SJSA1 (cell line): ENCODE measurements at places on chromosomes 1 and 21. TPM values are rescaled to one million over a fixed set of nuclear protein-coding genes. Genes with fewer than 3 reads are reported as not detected.

DNA sequence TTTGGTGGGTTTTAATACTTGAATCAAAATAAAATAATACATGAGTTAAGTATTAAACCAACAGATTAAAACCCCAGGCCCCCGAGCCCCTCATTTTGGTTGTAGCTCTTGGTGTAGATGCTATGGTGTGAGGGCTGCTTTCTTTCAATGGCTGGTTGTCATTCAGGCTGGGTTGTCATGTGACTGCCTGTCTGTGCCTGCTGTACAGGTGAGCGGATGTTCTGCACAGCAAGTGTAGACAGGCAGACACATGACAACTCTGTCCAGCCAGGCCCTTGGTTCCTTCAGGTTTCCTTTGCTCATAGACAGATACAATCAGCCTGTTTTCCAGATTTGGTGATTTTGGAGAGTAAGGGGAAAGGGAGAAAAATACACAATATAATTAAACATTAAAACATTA, 281.9 kb upstream of the C1orf105 start:
- no peak for DNase-seq

GRCh38 chr1:156858959-156859522, at the start of gene INSRR:
Gene INSRR, minus strand, starts transcription at chr1:156859117. Its CDS starts 496 bp downstream, at chr1:156858621.
- no peak for DNase-seq

GRCh38 chr1:20840731-20841130, 53.6 kb upstream of the HP1BP3 start:
- no peak for DNase-seq

GRCh38 chr1:197706601-197707000, 68.7 kb downstream of the DENND1B start:
- no peak for DNase-seq

GRCh38 chr1:7501084-7501491, 270.0 kb upstream of the VAMP3 start:
- DNase-seq: no peak

GRCh38 chr21:38979271-38980121, 173.8 kb downstream of the ETS2 start:
- no peak for DNase-seq

- DNase-seq: no peak
Measured at GRCh38 chr1:11802616-11802972, 3.2 kb downstream of the MTHFR start.

GRCh38 chr21:32347977-32348376, 44.8 kb downstream of the URB1 start:
- no peak for DNase-seq

GRCh38 chr1:27554759-27555699, 48.9 kb downstream of the AHDC1 start:
- no peak for DNase-seq

DNA sequence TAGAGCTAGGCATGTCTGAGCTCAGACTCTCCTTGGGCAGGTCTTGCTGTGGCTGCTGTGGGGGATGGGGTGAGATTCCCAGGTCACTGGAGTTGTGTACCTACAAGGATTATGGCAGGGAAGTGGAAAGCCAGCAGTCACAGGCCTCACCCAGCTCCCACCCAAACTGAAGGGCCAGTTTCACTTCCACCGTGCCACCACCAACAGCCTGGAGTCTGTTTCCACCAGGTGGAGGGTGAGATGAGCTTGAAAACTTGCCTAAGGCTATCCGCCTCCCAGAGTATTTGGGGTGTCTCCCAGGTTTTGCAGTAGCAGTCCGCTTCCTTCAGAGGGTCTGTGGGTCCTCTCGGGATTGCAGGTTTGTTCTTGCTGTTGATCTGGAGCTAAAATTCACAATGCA, 327.7 kb downstream of the PTPRC start:
- DNase-seq: no peak

DNA sequence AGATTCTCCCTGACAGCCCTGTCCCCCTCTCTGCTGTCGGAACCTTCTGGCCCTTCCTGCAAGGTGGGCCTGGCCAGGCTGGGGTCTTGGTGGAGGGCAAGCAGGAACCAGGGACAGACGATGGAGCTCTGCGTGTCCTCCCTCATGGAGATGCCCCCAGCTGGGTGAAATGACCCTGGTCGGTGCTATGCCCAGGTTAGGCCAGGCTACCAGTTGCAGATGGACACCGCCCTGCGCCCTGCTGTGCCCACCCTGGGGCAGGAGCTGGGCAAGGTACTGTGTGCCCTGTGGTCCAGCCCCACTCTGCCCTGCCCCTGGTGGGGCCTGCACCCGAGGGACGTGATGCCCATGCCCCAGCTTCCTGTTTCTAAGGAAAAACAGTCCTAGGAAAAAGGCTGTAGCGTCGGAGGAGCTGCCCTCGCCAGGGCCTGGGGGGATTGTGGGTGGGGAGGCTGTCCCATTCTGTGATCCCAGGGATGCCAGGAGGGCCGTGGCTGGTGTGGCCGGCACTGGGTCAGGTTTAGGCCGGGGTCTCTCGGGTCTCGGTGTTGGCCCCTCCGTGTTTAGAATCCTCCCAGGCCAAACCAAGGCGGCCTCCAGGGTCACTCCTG, 77.6 kb downstream of the MORN1 start:
- no peak for DNase-seq

DNA sequence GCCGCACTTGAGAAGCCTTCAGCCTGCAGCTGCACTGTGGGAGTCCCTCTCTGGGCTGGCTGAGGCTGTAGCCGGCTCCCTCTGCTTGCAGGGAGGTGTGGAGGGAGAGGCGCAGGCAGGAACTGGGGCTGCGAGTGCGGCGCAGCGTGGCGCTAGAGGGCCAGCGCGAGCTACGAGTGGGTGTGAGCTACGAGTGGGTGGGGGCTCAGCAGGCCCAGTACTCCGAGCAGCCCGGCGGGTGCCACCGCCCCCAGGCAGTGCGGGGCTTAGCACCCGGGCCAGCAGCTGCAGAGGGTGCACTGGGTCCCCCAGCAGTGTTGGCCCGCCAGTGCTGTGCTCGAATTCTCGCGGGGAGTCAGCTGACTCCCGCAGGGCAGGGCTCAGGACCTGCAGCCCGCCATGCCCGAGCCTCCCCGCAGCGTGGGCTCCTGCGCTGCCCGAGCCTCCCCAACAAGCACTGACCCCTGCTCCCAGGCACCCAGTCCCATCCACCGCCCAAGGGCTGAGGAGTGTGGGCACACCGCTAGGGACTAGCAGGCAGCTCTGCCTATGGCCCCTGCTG, 1620.1 kb downstream of the BRINP3 start:
- DNase-seq: no peak

DNA sequence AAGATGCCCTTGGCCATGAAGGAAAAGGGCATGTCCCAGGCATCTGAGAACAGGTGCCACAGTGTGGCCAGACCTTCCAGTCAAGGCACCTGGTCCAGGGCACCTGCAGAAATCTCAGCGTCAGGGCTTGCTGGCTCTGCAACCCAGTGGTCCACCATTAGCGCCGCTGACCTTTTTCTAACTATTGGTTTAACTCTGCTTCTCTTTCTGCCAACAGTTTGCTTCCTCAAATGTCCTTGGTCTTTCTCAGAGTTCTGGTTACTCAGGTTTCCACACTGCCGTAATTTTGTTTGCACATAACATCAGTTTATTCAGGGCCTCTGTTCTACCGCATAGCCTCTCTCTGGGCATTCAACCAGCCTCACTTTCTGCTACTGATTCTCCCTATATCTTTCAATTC, 16.5 kb upstream of the FYB2 start:
- DNase-seq: no peak

- DNase-seq: peak; percentile 16
Measured at GRCh38 chr1:65247419-65248359, 61.7 kb upstream of the DNAJC6 start.

GRCh38 chr1:56257726-56258125, 321.6 kb downstream of the PLPP3 start:
- DNase-seq: no peak

DNA sequence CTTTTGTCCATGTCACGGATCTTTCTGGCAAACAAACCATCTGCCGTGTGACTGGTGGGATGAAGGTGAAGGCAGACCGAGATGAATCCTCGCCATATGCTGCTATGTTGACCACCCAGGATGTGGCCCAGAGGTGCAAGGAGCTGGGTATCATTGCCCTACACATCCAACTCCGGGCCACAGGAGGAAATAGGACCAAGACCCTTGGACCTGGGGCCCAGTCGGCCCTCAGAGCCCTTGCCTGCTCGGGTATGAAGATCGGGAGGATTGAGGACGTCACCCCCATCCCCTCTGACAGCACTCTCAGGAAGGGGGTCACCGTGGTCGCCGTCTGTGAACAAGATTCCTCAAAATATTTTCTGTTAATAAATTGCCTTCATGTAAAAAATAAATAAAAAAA, 35.9 kb upstream of the NBL1 start:
- no peak for DNase-seq

DNA sequence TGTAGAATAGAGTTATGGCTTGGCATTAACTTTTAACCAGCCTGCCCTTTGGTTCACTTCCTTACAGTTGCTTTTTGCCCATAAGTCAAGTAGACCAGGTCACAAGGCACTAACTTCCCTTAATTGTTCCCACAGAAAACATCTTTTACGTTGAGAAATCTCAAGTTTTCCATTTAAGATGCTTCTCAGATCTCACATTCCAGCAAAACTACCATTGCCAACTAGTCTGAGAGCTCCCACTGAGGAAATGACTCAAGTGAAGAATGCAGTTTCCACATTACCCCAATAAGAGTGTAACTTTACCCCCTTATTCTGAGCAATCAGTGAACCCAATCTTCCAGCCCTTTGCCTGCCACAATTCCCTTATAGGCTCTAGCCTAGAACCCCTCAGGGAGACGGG, 502.2 kb upstream of the OLFM3 start:
- no peak for DNase-seq

GRCh38 chr1:55741516-55741915, 526.4 kb upstream of the USP24 start:
- no peak for DNase-seq

DNA sequence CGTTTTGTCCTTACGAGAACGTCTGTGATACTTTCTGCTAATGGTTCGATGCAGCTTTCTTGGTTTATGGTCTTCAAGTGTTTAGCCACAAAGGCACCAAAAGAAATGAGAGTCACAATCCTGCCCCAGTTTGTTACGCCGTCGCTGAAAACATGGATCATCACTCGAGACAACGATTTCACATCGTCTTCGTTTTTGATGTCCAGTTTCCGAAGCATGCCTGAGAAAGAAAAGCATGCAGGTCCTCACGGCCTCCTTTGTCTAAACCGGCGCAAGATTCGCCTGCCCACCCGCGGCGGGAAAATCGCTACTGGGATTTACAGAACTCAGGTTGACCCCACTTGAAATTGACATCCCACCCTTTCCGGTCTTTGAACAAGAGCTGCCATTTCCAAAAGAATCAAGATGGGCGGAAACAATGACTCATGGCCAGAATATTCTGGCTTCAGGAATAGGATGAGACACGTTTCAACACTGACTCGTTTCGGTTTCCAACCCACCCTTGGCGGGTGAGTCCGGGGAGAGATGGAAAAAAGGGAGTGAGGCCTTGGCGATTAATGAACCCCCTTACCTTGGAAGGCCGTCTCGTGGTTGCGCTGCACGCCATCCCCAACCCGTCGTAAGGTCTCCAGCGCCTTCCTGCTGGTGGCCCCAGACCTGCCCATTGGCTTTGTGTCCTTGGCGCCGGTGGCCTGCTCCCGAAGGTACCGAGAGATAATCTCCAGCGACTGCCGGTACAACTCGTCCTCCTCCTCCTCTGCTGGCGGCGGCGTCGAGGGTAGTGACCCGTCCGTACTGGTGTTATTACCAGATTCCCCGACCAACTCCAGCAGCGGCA, 919 bp downstream of the MCL1 start:
- peak; percentile 89 for DNase-seq

GRCh38 chr1:56816264-56816663, 2.9 kb downstream of the FYB2 start:
- no peak for DNase-seq

DNA sequence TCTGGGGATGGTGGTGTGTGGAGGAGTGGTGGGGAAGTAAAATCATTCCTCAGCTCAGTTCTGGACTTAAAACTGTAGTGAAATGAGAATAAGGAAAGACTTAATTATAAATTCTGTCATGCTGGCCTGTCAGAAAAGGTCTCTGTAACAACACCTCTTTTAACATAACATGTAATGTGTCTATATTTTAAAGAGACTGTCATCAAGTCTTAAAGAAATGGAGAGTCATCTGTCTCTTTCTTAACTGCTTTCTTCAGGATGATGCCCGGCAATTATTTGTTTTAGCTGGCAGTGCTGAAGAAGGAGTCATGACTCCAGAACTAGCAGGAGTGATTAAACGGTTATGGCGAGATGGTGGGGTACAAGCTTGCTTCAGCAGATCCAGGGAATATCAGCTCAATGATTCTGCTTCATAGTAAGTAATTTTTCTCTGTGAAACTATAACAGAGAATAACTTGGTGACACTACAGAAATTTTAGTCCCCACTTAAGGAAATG, 30.6 kb downstream of the GNAI3 start:
- no peak for DNase-seq

DNA sequence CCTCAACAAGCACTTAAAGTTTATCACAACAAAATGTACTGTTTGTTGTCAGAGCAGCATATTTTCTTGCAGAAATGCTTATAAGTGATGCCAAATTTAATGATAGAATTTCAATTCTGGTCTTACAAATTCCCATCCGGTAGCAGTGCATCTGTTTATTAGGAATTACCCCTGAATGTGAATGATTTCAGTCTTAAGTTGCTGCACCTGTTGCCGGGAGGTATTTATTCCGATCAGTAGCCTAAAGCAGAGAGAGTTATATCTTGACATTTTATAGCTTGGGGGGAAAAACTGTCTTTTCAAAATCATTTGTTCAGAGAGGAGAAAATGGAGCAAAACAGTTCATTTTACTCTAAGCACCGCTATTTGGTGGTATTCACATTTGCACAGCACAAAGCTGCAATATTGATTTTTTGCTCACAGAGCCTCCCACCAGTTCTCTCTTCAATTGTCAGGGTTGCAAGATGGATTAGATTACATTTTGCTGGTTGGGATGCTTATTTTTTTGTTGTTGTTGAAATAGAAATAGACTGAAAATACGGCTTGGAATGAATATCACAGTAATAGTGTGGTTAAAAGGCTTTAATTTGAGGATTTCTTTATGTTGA, 98.6 kb downstream of the ADGRL2 start:
- DNase-seq: no peak

The TMEM52 gene
- total RNA-seq: 0.87 TPM in 1 of 2 replicates, not detected in the other

The HES3 gene
- total RNA-seq: not detected in 2 replicates

The RGS5 gene
- 1.9 and 7.8 TPM in 2 replicates for total RNA-seq

The CLCA1 gene
- not detected in 2 replicates for total RNA-seq

The CLEC20A gene
- total RNA-seq: not detected in 2 replicates

The SPRR5 gene
- not detected in 2 replicates for total RNA-seq

The PEX19 gene
- total RNA-seq: 51.9 and 61.0 TPM in 2 replicates

The CDK11B gene
- total RNA-seq: 14.8 and 23.8 TPM in 2 replicates

The RPE65 gene
- not detected in 2 replicates for total RNA-seq

The FHAD1 gene
- total RNA-seq: 0.19 and 0.47 TPM in 2 replicates

The GMEB1 gene
- 4.4 and 4.7 TPM in 2 replicates for total RNA-seq

The TENT5C gene
- 0.53 and 0.92 TPM in 2 replicates for total RNA-seq

The ATG4C gene
- total RNA-seq: 6.6 and 7.3 TPM in 2 replicates

The ELAPOR1 gene
- 0.63 and 1.2 TPM in 2 replicates for total RNA-seq

The KRTAP13-2 gene
- total RNA-seq: not detected in 2 replicates

The GRHL3 gene
- total RNA-seq: not detected in 2 replicates

The KRTAP21-2 gene
- not detected in 2 replicates for total RNA-seq

The TTC22 gene
- not detected in 2 replicates for total RNA-seq

The TRNP1 gene
- total RNA-seq: 6.5 and 7.5 TPM in 2 replicates

The TTC4 gene
- total RNA-seq: 35.4 and 38.6 TPM in 2 replicates

The CR1L gene
- total RNA-seq: not detected in 2 replicates

The ZNF670 gene
- 3.1 and 5.2 TPM in 2 replicates for total RNA-seq

The C8B gene
- not detected in 2 replicates for total RNA-seq
